ENCODE measurements at places on chromosomes 6 and 20.

GRCh38 chr6:134626086-134626485, 308.2 kb upstream of the SGK1 start:
- no peak for DNase-seq

GRCh38 chr6:30570740-30571074, 535 bp upstream of the ABCF1 start:
- DNase-seq = no peak

GRCh38 chr6:105981002-105981887, 104.9 kb upstream of the PRDM1 start:
- no peak for DNase-seq

- no peak for DNase-seq
These were observed 251.8 kb upstream of the CITED2 start for GRCh38 chr6:139625998-139626975.

GRCh38 chr20:51310216-51310615, 232.3 kb downstream of the NFATC2 start:
- DNase-seq = no peak

DNA sequence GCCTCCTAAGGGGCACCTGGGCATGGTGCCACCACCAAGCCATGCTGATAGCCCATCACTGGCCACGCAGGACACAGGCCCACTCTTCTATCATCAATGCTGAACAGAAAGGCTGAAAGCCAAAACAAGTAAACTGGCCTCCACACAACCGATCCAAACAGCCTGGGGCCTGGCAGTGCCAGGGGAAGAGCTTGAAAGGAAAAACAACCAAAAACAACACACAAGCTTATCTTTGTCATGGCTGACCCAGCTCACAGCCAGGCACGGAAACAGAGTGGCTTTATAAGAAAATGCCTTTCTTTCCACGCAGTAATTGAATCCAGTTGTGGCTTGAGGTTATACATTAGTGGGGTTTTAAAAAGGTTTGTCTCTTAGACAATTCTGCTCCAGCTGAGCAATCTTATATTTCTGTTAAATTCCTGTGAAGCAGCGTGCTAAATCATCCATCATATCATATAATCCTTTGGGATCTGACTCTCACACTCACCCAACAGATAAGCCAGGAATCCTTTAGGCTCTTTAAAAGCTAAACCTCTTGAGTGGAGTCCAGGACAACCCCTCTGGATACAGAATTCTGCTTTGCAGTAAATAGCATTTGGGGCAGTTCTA, 65.4 kb upstream of the SLC22A16 start:
- DNase-seq = no peak

- DNase-seq = no peak
These were observed 55.5 kb downstream of the PRDM1 start for GRCh38 chr6:106141441-106142237.

GRCh38 chr6:169141671-169142537, 111.7 kb downstream of the THBS2 start:
- no peak for DNase-seq

DNA sequence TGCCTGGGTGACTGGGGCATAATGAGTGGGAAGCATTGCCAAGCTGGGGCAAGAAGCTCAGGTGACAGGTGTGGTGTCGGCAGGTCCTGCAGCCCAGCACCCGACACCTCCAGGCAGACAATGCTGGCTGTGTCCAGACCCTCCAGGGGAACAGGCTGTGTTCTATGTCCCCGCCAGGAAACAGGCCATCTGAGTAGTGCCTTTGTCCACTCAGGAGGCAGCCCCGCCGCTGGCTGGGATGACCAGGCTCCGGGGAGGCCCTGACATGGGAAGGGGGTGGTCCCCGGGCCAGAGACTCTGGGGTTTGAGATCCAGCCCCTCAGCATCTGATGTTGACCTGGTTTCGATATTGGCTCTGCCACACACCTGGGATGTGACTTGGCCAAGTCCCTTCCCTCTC, 28.4 kb downstream of the SNPH start:
- DNase-seq = no peak

- DNase-seq = no peak
These were observed 579.9 kb downstream of the EPM2A start for GRCh38 chr6:145155411-145155810.

GRCh38 chr6:30180145-30180544, 16.8 kb downstream of the TRIM15 start:
- DNase-seq = no peak

- DNase-seq = no peak
These were observed 17.0 kb upstream of the DDO start for GRCh38 chr6:110432285-110432900.

GRCh38 chr20:50014570-50015562, 32.1 kb downstream of the SNAI1 start:
- DNase-seq = no peak

- DNase-seq = no peak
These were observed 13.2 kb downstream of the HDGFL1 start for GRCh38 chr6:22582417-22583205.

- no peak for DNase-seq
These were observed 522.2 kb upstream of the JAG1 start for GRCh38 chr20:11195899-11196558.

DNA sequence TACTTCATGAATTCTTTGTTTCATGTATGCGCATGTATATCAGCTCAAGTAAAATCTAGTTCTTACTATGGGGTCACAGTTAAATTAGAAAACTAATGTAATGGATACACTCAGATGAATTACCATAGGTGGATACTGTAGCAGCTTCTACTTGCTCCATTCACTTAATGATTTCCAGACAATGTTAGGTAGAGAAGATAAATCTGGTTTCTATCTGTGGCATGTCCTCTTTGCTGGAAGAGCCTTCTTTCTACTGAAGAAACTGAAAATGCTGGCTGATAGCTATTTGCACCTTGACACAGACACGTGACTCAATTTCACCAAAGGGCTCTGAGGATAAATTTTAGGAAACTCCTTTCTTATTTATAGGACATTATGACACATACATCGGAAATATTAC, 49.5 kb downstream of the BCAS1 start:
- no peak for DNase-seq

GRCh38 chr20:13017883-13018535, 9.2 kb downstream of the SPTLC3 start:
- no peak for DNase-seq

- no peak for DNase-seq
These were observed 4.1 kb downstream of the NKX2-2 start for GRCh38 chr20:21509597-21510371.

DNA sequence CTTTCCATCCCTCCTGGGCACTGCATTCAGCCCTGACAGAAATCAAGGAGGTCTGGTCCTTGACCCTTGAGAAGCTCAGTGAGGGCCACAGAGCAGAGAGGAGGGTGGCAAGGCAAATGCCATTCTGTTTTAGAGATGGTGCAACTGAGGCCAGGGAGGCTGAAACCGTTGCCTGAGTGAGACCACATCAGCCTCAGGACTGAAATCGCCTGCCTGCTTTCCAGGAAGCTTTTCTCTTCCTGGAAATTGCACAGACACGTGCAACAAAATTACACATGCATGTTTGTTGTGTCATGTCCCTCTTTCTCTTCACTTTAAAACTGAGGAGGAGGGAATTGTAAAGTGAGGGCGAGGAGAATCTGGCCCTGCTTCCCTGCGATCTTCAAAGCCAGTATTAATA, 113.7 kb upstream of the PDE10A start:
- no peak for DNase-seq

DNA sequence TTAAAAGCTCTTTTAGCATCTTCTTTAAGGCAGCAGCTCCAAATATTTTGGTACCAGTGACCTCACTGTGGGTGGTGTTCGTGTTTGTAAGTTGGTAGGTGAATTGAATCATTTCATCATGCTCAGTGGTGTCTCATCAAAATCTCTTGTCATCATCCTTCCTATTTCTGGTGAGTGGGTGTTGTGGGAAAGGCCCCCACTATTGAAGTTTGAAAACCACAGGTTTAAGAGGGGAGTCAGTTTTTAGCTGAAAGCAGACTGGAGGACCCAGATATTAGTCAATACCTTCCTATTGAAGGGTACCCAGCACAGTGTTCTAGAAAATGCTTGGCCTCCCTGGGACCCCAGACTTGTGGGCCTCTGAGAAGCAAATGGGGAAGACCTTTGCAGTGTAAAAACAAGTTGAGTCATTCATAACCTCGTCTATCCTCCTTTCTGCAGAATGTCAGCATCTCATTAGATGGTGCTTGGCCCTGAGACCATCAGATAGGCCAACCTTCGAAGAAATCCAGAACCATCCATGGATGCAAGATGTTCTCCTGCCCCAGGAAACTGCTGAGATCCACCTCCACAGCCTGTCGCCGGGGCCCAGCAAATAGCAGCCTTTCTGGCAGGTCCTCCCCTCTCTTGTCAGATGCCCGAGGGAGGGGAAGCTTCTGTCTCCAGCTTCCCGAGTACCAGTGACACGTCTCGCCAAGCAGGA, 3.7 kb downstream of the PIM1 start:
- DNase-seq = no peak

- DNase-seq = no peak
These were observed 161.4 kb downstream of the LY86 start for GRCh38 chr6:6749702-6750491.

DNA sequence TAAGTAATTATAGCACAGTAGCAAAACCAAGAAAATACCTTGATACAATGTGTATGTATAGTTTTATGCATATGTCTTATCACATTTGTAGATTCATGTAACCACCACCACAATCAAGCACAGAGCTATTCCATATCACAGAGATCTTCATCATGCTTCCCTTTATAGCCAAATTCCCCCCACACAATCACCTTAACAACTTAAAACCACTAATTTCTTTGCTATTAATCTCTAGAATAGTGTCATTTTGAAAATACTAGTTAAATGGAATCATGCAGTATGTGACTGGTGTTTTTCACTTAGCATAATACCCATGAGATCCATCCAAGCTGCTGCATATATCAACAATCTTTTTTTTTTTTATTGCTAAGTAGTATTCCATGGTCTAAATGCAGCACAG, 8.2 kb downstream of the HLA-DRA start:
- DNase-seq = no peak

DNA sequence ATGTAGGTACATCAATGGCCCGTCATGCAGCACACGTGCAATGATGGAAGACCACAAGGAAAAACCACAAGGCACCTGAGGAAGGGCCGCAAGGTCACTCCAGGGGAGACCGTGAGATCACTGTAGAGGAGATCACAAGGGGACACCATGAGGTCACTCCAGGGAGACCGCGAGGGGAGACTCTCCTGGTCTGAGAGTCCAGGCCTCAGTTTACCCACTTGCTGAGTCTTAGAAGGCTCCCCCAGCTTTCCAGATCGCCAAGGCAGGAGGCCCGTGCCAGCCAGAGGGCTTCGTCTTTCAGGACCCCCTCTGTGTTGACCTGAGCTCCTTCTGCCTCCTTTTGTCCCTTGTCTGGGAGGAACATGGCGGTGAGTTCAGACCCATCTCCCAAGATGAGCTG, 232.2 kb downstream of the ERMARD start:
- no peak for DNase-seq

GRCh38 chr6:120186080-120186479, 836.5 kb upstream of the MAN1A1 start:
- DNase-seq = no peak

GRCh38 chr6:125054331-125054730, 92.1 kb downstream of the RNF217 start:
- no peak for DNase-seq

DNA sequence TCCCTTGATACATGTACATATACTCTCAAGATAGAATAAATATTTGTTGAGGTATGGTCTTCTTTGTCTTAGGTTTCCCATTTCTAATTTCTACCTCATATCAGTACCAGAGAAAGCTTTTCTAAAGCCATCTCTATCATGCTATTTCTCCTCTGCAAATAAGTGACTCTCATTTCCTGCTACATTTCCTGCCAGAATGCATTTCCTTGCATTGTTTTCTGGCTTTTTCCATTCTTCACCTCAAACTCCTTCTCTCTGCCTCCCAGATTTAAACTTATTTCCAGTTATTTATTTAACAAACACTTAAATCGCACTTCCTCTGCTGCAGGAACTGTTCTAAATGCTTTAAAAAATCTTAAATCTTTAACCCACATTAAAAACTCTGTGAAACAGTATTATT, 74.4 kb upstream of the STMND1 start:
- no peak for DNase-seq

- DNase-seq = no peak
These were observed 80.4 kb downstream of the AK9 start for GRCh38 chr6:109610590-109610989.

DNA sequence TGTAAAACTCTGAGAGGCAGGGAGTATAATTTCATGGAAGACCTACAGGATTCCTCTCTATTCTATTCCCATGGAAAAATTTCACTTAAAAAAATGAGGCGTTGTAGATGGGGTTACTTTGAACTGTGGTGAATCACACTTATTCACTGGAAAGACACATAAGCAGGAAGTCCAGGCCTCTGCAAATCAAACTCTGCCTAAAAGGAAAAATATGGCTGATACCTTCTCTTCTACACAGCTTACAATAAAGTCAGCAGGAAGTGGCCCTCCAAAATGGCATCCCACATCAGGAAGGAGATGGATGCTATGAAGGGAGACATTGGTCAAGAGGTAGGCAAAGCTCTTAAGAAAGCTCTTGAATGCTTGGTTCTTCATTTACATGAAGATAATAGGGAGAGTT, 115.9 kb downstream of the FYN start:
- no peak for DNase-seq

GRCh38 chr20:37558306-37558705, 30.6 kb upstream of the BLCAP start:
- DNase-seq = no peak

- no peak for DNase-seq
These were observed 117.2 kb downstream of the SYCP2 start for GRCh38 chr20:59816146-59816738.

DNA sequence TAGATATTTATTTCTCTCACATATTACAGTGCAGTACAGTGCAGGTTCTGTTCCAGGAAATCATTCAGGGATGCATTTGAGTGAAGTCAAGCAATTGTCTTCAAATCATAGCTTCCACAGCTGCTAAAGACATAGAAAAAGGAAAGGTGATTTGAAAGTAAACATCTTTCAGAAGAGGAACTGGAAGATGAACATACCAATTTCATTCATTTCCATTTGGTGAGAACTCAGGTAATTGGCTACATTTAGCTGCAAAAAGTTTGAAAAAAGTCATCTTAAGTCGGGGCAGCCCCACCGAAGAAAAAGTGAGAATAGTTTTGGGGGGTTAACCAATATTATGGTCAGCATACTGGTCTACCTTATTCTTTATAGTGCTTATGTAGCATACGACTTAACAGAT, 61.4 kb upstream of the IL20RA start:
- DNase-seq = no peak

- no peak for DNase-seq
These were observed 166.6 kb downstream of the MAFB start for GRCh38 chr20:40522405-40522804.

- no peak for DNase-seq
These were observed 31.7 kb upstream of the TFAP2A start for GRCh38 chr6:10446548-10446947.

DNA sequence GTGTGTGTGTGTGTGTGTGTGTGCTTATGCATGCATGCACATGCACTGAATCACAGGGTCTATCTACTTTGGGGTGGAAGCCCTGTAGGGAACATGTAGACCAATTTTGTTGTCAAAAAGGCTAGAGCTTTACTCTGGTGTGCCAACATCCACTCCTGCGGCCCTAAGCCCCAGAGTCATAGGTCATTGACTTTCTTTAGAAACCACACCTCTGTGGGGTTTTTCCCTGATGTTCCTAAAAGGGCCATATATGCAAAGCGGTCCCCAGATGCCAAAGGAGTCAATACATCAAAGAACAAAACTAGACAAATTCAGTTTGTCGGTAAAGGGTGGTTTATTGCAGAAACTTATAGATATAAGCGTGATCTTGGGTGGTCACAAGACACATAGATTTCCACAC, 29.8 kb upstream of the SLC2A12 start:
- no peak for DNase-seq

GRCh38 chr20:42276718-42277602, 658.8 kb upstream of the CHD6 start:
- DNase-seq = no peak
